CD4-positive, alpha-beta T cell (primary cell): ENCODE measurements at places on chromosomes 11 and 22.

GRCh38 chr11:95688015-95688414 is 101.6 kb downstream of the FAM76B start:
- no peak for DNase-seq

GRCh38 chr11:132402071-132402684 is 1031.8 kb downstream of the NTM start:
- DNase-seq: no peak

- DNase-seq: no peak
Measured at GRCh38 chr11:58837707-58838388, 6.7 kb downstream of the GLYATL2 start.

- DNase-seq: peak; percentile 59
Measured at GRCh38 chr11:118304568-118305248, at the start of gene CD3E. CD3E (plus strand) TSS chr11:118304730; CDS start chr11:118304953, 223 bp downstream.

DNA sequence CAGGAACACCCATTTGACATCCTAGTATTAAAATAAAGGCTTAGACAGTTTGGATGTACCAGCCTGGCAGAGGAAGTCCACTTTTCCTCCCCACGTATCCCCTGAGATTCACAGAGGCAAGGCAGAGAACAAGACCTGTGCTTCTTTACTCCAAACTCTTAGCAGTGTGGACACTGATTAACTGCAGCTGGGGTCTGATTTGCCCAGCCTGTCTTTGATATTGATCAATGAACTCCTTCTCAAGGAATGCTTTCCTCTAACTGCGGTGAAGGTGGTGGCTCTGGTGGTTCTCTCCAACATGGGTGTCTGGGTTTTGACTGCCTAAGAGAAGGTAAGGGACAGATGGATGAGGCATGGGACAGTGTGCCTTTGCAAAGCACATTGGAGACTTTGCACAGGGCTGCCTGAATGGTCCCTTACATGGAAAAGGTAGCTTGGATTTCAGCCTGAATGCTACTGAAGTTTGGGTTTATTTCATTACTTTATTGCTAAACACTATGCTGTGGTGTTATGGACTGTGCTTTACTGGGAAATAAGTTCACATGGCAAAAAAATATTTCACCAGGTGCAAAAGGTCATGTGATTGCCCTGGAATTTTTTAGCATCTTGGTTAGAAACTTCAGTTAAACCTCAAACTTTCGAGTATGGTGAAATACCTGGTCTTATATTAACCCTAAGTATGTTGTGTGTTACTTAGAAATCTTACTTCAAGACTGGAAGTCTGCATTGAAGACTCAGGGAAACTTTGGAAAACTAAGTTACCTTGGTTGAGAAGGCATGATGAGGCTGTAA is 1.8 kb downstream of the GAS2 start:
- DNase-seq: no peak
